ENCODE measurements at places on chromosomes 4 and X. TPM values are rescaled to one million over a fixed set of nuclear protein-coding genes. Genes with fewer than 3 reads are reported as not detected.

CDS1 gene
- total RNA-seq = 0.49 TPM

DNA sequence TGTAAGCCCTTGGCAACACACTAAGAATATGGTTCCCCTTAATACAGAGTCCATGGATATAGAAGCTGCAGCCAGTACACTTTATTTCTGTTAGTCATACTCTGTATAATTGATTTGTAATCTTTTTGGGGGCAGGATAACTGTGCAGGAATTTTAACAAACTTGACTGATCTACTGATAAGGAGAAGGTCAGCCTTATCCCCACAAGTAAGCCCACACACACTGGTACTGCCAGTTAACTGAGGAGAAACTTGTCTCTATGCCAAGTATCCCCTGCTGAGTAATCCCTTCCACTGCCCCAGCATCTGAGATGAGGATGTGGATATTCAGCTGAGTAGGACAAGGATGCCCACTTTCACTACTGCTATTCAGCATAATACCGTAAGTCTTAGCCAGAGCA lies 154.9 kb upstream of the CXXC4 start:
- no peaks in the 10 kb centered on the region for H3K4me1 ChIP-seq
- no peaks in the 10 kb centered on the region for H3K36me3 ChIP-seq
- H3K27me3 ChIP-seq = no peaks in the 10 kb centered on the region
- H3K27ac ChIP-seq = no peak overlapping the region
- H3K4me3 ChIP-seq = no peak overlapping the region

TGIF2LX gene
- total RNA-seq = not detected

- DNase-seq = no peak
- H3K4me3 ChIP-seq = no peak overlapping the region
- no peak overlapping the region for H3K27ac ChIP-seq
- H3K27me3 ChIP-seq = no peaks in the 10 kb centered on the region
These were observed 209.0 kb downstream of the BCOR start for GRCh38 chrX:39888730-39889129.

TMPRSS11D gene
- not detected for total RNA-seq

- DNase-seq = no peak
- H3K27me3 ChIP-seq = no peaks in the 10 kb centered on the region
- H3K4me1 ChIP-seq = no peaks in the 10 kb centered on the region
These were observed 1331.5 kb upstream of the PABPC4L start for GRCh38 chr4:135533053-135533452.

FAM241A gene
- 3.0 TPM for total RNA-seq

LAS1L gene
- total RNA-seq = 21.4 TPM

DNA sequence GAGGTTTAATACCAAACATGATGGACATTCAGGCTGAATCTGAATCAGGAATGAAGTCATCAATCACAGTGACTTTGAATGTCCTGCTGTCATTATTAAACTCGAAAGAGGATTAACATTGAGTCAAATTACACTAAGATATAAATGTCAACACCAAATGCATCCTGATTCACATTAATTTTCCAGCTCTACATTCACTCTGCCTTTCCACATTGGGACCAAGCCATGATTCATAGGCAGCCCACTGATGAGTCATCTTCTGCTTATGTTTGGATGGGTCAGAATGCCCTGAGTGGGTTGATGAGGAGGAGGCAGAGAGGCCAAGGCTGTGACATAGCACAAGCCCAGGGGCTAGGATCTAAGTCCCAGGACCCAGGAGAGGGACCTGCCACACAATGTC lies 247.6 kb upstream of the RPS6KA3 start:
- H3K27me3 ChIP-seq = no peaks in the 10 kb centered on the region
- no peaks in the 10 kb centered on the region for H3K36me3 ChIP-seq
- no peaks in the 10 kb centered on the region for H3K4me1 ChIP-seq
- H3K4me3 ChIP-seq = no peak overlapping the region
- H3K27ac ChIP-seq = no peak overlapping the region

LGI2 gene
- 4.4 TPM for total RNA-seq

DNA sequence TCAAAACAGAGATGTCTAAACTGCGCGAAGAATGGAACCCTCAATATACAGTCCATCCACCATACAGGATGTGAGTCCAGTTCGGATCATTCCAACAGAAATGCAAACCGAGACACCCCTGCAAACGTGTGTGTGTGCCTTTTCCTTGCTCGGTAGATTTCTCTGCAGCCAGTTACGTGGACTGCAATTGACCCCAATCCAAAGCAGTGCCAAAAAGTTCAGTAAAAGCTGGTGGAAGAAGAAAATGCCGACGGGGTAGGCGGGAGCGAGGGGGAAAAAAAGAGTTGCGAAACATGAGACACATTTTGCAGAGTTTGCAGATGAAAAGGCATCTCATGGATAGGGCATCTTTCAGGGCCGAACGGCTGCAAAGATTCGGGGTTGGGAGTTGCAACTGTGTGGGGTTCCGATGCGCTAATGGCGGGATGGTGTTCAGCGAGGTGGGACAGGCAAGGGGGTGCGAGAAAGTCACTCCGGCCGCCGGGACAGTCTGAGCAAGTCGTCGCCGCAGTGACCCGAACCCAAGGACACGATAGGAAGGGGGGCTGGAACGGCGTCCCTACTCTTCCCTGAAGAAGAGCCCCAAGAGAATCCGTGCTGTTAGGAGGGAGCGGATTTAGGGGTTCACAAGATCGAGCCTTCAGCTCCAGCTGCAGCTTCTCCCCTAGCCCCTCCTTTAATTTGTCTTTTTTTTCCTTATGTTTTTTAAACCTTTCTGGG lies 3.8 kb downstream of the PHOX2B start:
- no peaks in the 10 kb centered on the region for H3K4me1 ChIP-seq
- peaks cover 49% of the 10 kb centered on the region for H3K27me3 ChIP-seq
- no peak overlapping the region for H3K27ac ChIP-seq
- no peaks in the 10 kb centered on the region for H3K36me3 ChIP-seq
